Lower lobe of right lung (tissue), 2 donors: ENCODE measurements at places on chromosomes 5 and 9. TPM values are rescaled to one million over a fixed set of nuclear protein-coding genes. Genes with fewer than 3 reads are reported as not detected.
A peak's percentile ranks its signal among the peaks of the same experiment; 100 is the strongest.

- no peak for DNase-seq
Observed at GRCh38 chr5:53006911-53007890, 18.0 kb downstream of the ITGA2 start.

DNA sequence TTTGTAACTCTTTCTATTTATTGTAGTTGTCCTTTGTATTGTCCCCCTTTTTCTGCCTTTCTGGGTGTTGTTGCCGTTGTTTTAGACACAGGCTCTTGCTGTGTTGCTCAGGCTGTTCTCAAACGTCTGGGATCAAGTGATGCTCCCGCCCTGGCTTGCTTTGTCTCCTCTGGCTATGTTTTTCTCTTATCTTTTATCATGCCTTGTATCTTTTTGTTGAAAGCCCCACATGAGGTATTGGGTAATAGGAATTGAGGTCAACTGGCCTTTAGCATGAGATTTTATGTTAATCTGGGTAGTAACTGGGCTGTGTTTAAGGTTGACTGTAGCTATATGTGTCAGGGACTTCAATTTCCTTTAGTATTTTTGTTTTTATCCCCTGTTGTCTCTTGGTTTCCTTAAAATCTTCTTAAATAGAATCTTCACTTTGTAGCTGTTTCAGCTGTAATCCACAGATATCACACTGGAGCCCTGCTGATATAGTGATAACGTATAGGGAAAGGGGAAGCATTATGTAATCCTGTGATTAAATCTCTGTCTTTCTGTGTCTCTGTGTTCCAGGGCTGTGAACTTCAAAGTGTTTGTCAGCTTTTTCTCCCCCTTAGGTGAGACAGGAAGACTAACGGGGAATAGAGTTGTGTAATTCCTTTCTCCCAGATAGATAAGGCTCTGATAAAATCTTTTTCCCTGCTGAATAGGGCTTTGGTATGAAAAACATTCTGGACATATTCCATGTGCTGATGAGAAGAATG lies 25.9 kb upstream of the CACNA1B start:
- DNase-seq = no peak

DNA sequence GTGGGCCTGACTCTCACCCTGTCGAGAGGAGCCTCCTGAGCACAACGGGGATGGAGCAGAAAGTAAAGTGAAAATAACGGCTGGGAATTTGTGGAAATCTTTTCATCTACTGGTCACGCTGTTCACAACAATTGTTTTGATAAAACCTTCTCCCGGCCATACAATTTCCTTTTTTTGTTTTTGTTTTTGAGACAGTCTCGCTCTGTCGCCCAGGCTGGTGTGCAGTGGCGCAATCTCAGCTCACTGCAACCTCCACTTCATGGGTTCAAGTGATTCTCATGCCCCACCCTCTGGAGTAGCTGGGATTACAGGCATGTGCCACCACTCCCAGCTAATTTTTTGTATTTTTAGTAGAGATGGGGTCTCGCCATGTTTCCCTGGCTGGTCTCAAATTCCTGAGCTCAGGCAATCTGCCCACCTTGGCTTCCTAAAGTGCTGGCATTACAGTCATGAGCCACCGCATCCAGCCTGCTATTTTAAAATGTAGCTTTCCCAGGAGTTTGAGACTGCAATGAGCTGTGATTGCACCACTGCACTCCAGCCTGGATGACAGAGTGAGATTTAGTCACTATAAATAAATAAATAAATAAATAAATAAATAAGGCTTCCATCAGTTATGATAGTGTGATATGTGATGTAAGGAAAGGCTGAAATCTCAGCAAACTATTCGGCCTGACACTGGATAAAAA lies 73.5 kb upstream of the PTGER4 start:
- peak; percentile 47 for DNase-seq

DNA sequence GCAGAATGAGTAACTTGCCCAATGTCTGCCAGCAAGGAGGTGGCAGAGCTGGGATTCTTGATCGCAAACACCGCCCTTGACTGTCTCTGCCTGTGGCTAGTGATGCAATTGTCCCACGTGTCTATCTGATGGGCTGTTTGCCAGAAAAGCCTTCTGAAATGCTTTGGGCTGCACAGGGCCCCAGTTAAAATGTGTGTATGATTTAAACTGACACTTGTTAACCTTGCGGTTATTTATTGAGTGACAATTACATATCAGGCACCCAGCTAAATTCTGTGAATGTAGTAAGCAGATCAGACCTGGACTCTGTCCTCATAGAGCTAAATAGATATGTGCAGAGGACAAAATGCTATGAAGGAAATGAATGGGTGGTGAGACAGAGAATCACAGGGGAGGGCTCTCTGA lies 11.6 kb upstream of the IL12B start:
- DNase-seq = peak; percentile 76

DNA sequence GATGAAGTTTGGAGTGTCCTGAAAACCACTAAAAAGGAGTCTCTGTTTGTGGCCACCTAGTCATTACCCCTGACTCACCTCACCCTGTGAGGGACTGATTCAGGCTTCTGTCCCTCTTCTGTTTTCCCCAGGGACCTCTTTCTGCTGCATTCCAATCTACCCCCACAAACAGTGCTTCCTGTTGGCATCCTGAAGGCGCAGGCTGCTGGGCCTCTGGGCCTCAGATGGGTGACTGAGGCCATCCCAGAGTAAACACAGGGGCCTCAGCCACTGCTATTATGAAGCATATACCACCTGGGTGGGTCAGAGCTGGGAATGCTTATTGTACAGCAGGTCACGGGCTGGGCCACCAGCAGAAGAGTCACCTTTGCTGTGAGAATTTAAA lies 20.0 kb downstream of the MORN5 start:
- DNase-seq = no peak

- DNase-seq = no peak
Observed at GRCh38 chr5:181205761-181206649, 1.0 kb upstream of the TRIM7 start.

GRCh38 chr5:66080664-66081063 lies 63.4 kb upstream of the SREK1 start:
- no peak for DNase-seq

GRCh38 chr5:112123086-112123485 lies 296.0 kb downstream of the EPB41L4A start:
- no peak for DNase-seq

GRCh38 chr5:112671687-112672086 lies 66.0 kb upstream of the APC start:
- DNase-seq = no peak

DNA sequence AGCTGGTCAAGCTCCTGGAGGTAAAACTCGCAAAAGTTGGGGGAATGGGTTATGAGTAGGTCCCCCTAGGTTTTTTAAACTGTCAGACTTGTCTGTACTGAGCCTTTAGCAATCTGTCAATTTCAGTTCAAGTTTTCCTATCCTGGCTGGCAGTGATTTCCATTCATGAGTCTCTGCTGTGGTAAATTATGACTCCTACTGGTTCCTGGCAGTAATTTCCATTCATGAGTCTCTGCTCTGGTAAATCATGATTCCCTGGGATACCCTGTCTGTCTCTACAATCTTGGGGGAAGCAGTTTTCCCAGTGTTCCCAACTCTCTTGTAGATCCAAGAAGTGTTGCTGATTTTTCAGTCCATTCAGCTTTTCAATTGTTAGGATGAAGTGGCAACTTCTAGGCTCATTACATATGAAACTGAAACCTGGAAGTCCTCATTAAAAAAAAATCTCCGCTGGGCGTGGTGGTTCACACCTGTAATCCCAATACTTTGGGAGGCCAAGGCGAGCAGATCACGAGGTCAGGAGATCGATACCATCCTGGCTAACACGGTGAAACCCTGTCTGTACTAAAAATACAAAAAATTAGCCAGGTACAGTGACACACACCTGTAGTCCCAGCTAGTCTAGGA lies 91.3 kb upstream of the GPBP1 start:
- no peak for DNase-seq

HSPB3 gene
- not detected for total RNA-seq

NUTM2G gene
- total RNA-seq = not detected
